ENCODE measurements at places on chromosomes 6 and 20. TPM values are rescaled to one million over a fixed set of nuclear protein-coding genes. Genes with fewer than 3 reads are reported as not detected.

GRCh38 chr6:162076816-162077215 lies 650.8 kb downstream of the PRKN start:
- H3K4me3 ChIP-seq: no peak overlapping the region
- DNase-seq: no peak
- H3K4me1 ChIP-seq: no peaks in the 10 kb centered on the region
- H3K27ac ChIP-seq: no peak overlapping the region
- no peaks in the 10 kb centered on the region for H3K27me3 ChIP-seq

DNA sequence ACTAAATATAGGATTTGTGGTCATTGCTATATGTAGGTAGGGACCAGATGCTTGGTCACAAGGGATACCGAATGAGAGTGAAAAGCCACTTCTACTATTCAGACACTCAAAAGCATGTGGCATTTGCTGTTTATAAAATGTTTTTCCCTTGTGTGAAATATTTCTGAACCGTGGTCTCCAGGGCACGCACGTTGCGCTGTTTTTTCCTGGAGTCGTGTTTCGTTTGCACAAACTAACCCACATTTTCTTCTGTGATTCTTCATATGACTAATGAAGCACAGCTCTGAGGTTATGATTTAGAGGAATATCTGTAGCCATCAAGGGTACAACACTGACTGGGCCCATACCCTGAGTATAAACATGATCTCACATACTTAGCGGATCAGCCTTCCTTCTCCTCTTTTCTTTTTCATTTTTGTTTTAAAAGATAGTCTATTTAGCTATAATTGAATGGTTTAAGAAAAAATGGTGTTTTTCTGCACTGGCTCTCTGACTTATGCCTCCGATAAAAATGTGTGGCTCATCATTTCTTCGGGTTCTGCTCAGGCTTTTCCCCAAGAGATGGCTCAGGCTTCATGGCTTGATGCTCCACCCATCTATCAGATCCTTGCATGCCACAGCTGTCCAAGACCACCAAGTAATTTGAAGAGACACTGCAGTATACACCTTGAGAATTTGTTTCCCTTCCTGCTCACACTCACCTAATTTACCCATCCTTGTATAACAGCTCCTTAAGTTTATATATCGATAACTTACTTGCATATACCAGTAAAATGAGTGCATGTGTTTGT lies 59.9 kb upstream of the HBS1L start:
- no peak overlapping the region for H3K4me3 ChIP-seq
- DNase-seq: no peak
- H3K27ac ChIP-seq: no peak overlapping the region
- no peaks in the 10 kb centered on the region for H3K36me3 ChIP-seq

TNNC2 gene
- not detected for total RNA-seq

DNA sequence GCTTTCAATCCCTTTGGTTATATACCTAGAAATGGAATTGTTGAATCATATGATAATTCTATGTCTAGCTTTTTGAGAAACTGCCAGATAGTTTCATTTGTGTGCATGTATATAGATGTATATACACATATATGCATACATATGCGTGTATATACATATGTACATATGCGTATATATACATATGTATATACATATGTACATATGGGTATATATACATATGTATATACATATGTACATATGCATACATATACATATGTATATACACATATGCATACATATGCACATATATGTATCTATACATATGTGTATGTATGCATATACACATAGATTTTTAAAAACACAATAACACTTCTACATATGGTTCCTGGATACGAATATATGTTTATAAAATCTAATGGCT lies 8.4 kb downstream of the SF3B5 start:
- H3K36me3 ChIP-seq: no peaks in the 10 kb centered on the region
- H3K4me3 ChIP-seq: no peak overlapping the region
- H3K27me3 ChIP-seq: no peaks in the 10 kb centered on the region
- H3K27ac ChIP-seq: no peak overlapping the region
- DNase-seq: no peak

- H3K4me1 ChIP-seq: no peaks in the 10 kb centered on the region
- DNase-seq: no peak
- no peak overlapping the region for H3K27ac ChIP-seq
- no peak overlapping the region for H3K4me3 ChIP-seq
- H3K36me3 ChIP-seq: no peaks in the 10 kb centered on the region
Observed at GRCh38 chr6:57262488-57262887, 40.4 kb upstream of the RAB23 start.

GRCh38 chr6:151869345-151869744 lies 61.9 kb downstream of the ESR1 start:
- DNase-seq: no peak
- no peak overlapping the region for H3K27ac ChIP-seq
- no peaks in the 10 kb centered on the region for H3K27me3 ChIP-seq
- H3K4me1 ChIP-seq: no peaks in the 10 kb centered on the region
- H3K36me3 ChIP-seq: no peaks in the 10 kb centered on the region

DNA sequence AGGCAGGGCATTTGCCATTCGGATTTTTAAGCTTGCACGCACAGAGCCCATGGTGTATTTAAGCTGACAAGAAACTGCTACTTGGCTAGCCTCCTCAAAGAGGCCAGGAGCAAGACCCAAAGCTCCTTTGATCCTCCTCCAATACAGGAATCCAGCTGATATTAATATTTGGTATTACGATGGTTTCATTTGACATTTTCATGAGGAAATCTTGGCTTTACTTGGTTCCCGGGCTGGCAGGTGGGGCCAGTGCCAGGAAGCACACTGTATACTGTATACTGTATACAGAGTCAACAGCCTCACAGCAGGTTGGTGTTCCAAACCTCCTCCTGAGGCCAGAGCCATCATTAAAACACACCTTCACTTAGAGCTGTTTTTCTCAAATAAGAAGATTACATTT lies 138.2 kb upstream of the ARMC2 start:
- H3K4me1 ChIP-seq: peaks cover 11% of the 10 kb centered on the region
- no peak overlapping the region for H3K27ac ChIP-seq

DNA sequence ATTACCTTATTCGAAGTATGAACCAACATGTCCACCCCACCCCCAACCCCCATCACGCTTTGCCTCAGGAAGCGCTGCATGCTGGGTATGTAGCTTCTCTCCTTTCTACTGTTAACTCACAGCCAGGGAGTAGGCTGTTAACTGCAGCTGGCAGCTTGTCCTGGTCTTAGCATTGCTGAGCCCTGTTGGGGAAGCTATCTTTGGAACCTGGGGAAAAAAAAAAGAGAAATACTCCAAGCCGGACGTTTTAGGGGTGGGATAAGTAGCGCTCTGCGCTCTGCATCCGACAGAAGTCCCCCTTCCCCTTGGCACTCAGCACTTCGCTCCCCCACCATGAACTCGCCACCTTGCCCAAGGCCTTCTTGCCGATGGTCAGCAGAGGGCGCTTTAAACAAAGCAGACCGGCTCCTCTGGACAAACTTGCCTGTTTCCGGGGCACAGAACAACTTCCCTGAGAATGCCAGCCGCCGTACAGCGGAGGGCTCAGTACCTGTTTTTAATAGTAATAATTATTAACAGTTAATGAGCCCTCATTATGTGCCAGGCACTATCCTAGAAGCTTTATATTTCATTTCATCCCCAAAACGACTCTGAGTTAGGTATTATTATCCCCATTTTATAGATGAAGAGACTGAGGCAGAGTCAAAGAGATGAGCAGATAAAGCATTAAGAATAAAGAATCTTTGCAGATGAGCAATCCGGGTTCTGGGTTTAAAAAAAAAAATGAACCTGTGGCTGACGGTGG lies 35.2 kb upstream of the MDFI start:
- H3K4me3 ChIP-seq: peak overlapping the region; percentile 19
- no peak overlapping the region for H3K27ac ChIP-seq
- H3K4me1 ChIP-seq: peaks cover 8% of the 10 kb centered on the region
- peak; percentile 63 for DNase-seq

FAM217A gene
- total RNA-seq: not detected

DNA sequence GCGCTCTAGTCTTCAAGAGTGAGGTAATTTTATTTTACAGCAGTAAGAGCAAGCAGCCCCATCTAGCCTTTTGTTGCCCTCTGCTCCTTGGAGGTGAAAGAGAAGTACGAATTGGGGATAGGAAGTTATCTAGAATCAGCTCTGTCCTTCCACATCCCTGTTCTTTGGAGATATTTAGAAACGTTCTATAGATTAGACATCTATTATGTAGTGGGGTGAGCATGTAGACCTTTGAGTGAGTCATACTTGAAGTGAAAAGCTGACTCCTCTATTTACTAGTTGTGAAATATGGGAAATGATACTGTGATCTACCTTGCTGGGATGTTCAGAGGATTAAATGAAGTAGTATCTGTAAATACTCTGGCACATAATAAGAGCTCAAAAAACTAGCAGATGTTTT lies 36.0 kb upstream of the SLC35D3 start:
- DNase-seq: no peak
- H3K4me3 ChIP-seq: no peak overlapping the region
- H3K4me1 ChIP-seq: no peaks in the 10 kb centered on the region
- H3K27me3 ChIP-seq: no peaks in the 10 kb centered on the region

DNA sequence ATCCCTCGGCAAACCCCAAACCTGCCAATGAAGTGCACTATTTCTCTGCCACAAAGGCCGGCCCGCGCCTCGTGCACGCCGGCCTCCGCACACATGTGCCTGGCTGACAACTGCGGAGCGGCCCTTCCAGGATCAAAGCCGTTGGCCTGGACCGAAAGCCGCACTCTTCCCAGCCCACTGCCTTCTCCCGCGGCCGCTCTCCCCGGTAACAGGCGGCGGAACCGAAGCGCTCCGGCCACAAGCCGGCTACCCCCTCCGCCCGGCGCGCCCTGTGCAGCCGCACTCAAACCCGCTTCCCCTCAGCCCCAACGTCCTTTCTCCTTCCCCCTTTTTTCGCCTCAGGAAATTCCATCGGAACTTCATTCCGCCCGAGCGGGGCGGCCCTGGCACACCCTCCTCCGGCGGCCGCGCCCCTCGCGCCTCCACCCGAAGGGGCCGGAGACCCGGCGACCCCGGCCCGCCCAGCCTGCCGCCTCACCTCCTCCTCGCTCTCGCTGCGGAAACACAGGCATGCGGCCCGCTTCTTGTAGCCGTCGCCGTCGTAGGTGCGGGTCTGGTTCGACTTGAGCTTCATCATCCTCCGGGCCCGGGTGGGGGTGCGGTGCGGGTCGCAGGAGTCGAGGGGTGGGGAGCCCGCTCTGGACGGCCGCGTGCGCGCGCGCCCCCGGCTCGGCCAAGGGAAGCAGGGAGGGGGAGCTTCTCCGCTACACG lies 528 bp downstream of the NUDT3 start:
- peak overlapping the region; percentile 79 for H3K27ac ChIP-seq

GRCh38 chr6:82484001-82484400 lies 120.4 kb downstream of the TPBG start:
- DNase-seq: no peak
- H3K27me3 ChIP-seq: no peaks in the 10 kb centered on the region
- no peak overlapping the region for H3K27ac ChIP-seq
- H3K4me3 ChIP-seq: no peak overlapping the region
- H3K4me1 ChIP-seq: no peaks in the 10 kb centered on the region
- H3K36me3 ChIP-seq: no peaks in the 10 kb centered on the region

OR12D3 gene
- total RNA-seq: not detected
